Left kidney (tissue), 8 donors: ENCODE measurements at places on chromosomes 2 and 18.

DNA sequence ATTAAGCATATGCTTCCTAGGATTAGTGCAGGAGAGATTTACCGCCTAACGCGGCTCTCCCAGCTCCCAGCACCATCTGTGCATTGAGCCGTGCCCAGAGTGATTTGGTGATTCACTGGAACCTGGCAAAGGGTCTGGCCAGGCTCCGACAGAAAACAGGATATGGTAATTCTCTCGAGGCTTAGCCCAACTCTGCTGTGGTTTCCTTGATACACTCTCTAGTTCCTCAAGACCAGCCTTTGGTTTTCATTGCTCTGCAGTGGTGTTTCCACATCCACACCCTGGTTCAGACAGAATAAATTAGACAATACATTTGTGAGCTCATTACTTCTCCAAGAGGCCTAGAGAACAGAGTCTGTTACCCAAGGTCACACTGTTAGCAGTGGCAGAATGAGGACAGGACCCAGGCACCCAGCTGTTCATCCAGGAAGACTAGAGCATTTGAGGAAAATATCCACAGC lies 23.0 kb upstream of the SMAD2 start:
- no peak for DNase-seq

DNA sequence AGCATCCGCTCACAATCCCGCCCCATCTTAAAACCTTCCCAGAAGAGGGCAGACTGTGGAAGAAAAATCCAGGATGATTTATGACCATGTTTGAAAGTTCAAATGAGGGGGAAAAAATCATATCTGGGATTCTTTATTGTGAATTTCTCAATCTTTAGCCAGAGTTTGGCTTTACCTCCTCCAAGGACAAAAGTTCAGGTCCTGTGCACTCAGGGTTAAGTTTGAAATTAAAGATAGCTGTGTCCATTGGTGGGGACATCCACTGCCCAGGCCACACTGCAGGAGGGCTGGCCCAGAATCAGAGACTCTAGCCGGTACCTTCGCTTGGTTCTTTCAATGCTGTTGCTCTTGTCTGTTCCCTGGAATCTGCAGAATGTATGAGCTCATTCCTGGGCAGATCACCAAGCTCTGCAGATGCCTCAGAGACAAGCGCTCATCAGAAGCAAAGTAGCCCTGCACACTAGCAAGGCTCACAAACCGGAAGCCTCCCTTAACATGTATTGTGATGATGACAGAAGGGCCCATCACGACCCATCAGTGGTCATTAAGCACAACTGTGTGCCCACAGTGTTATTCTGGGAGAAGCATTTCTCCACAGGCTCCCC lies 375.3 kb upstream of the KLHL29 start:
- no peak for DNase-seq

DNA sequence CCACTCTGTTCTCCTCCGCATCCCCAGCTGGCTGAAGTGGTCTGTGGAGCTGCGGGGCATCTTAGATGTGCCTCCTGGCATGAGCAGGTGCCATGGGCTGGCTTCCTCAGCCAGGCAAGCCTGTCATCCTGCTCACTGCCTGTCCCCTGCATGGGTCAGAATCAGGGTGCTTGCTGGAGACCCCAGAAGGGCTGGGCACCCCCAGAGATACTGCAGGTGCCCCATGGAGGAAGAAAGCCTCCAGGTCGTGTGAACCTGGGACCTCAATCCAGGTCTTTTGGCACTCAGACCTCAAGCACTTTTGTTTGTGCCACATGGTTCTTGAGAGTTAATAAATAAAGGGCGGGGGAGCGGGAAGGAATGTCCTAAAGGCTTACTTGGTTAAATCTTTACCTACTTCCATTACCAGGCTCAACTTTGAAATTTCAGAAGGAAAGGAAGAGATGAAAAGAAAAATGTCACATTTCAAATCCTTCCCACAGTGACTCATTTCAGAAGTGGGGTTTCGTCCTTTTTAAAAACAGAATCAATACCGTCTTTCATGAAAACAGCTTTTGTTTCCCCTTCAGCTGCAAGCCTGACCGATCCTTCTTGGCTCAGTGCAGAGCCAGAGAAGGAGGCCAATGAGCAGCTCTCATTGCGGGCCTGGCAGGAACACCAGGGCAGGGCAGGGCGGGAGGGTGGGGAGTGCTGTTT lies 69.9 kb downstream of the RHOB start:
- DNase-seq = no peak

- DNase-seq = peak; percentile 40
Measured at GRCh38 chr2:18987592-18988073, 370.8 kb downstream of the OSR1 start.

- no peak for DNase-seq
Measured at GRCh38 chr2:189254268-189254883, 74.8 kb upstream of the COL5A2 start.

GRCh38 chr18:74692367-74693013 lies 94.8 kb downstream of the ZNF407 start:
- no peak for DNase-seq

GRCh38 chr2:66602341-66602740 lies 167.4 kb downstream of the MEIS1 start:
- no peak for DNase-seq

DNA sequence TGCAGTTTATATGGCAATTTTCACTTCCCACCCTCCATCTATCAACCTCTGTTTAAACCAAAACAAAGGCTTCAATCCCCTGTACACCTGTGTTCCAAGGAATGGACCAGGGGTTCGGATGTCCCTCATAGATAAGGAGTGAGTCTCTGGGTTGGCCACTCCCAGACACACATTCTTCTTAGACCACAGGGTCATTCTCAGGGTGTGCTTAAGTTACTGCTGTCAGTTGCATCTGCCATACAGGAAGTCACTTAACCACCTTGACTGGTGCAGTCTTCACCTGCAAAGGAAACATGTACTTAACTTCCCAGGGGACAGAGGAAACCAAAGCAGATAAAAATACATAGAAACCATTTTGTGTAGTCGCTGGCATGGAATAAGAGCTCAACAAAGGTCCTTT lies 151.0 kb upstream of the NDUFV2 start:
- DNase-seq = no peak

GRCh38 chr2:38336621-38337020 lies 40.5 kb downstream of the ATL2 start:
- DNase-seq = no peak

DNA sequence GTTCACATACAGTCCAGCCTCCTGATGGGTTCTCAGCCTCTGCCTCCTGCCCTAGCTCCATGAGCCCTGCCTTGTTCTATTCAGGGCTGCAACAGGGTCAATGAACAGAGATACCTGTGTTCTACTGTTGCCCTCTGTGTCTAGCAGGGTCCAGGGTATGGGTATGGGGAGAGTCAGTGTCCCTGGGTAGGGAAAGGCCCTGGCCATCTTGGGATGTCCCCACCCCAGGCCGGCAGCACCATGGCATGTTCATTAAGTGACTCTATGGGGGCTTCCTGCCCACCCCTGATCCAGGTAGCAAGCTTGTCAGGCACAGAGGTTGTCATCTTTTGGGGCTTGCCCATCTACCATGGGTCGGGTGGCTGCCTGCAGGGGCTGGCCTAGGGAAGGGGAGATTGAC lies 13.5 kb downstream of the PDE11A start:
- no peak for DNase-seq

DNA sequence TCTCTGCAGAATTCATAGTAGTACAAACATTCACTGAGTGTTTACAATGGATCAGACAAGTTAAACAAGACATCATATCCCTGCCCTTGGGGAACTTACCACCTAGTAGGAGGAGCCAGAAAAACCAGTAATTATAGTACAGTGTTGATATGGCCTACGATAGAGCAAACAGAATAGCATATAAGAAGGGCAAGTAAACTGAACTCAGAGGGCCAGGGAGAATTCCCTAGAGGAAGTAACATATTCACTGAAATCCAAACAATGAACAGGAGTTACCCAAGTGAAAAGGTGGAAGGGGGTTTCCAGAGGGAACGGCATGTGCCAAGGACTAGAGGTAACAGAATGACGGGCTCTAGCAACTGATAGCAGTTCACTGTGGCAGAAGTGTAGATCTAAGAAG lies 34.1 kb downstream of the NHEJ1 start:
- DNase-seq = no peak

- peak; percentile 65 for DNase-seq
Measured at GRCh38 chr2:9139491-9140443, 66.8 kb upstream of the ASAP2 start.

DNA sequence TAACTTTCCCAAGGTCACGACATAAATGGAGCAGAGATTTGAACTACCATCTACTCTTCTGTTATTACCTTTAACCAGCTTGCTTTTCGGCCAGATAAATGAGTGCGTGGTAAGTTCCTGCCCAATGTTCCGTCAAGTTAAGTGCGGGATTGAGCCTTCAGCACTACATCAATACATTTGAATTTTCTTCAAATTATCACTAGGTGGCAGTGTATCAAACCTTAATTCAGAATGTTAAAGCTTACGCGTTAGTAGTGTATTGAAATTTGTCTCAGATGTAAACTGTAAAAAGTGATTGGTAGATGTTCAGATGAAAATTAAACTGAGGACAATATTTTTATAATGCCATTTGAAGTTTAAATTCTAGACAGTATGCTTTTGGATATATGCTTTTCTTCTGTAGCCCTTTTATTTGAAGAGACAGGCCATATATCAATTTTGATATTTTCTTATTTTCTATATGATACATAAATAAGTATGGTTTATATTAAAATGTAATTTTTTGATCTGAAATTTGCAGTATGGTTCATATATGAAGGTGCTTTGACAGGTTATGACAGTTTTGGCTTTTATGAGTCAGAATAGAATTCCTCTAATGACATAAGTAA lies 681.3 kb downstream of the ADCYAP1 start:
- peak; percentile 17 for DNase-seq

DNA sequence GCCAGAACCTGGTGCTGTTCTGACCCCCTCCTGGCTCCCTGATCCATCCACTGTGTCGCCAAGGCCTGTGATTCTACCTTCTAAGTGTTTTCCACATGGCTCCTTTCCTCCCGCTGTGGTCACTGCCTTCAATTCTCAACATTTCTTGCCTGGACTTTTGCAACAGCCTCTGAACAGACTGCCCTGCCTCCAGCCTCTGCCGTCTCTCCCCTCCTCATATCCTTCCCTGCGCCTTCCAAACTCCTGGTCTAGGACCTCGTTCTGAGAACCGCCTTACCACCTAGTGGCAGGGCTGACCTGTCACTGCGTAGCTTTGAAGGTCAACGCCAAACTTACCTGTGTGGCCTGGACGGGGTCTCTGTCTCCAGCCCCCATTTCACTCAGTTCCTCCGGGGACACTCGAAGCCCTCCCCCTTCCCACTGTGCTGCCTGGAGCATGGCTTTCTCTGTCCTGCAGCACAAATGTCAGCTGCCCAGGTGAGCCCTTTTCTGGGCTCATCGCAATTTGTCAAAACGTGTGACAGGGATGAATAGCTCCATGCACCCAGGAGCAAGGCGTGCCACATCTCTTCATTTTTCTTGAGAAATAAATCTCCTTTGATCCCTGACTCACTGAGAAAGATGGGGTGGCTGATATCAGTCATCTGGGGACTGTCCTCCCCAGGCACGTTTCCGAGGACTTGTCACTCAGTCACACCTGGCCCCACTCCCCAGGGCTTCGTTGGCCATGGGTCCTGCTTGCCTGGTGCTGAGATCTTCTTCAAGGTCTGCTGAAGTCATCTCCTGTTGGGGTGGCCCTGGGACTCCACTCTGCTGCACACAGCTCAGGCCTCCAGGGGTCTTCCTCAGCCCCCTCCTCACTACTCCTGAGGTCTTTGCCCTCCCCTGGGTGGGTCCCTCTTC lies 46.7 kb downstream of the LDLRAD4 start:
- no peak for DNase-seq

DNA sequence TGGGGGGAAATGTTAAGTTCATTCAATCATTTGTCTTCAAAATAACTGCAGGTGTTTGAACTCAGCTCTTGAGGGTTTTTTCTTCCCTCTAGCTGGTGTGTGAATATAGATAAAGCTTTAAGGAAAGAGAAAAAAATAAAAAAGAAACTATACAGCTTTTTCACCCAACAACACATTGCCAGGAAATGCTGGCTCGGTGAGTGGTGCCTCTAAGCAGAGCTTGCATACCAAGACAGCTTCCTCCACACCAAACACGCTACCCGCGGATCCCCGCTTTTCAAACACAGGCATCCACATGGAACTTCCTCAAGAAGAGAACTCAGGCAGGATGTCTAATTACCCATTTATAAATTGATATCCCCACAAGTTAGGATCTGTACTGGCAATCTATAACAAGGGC lies 69.8 kb upstream of the TANK start:
- DNase-seq = no peak

DNA sequence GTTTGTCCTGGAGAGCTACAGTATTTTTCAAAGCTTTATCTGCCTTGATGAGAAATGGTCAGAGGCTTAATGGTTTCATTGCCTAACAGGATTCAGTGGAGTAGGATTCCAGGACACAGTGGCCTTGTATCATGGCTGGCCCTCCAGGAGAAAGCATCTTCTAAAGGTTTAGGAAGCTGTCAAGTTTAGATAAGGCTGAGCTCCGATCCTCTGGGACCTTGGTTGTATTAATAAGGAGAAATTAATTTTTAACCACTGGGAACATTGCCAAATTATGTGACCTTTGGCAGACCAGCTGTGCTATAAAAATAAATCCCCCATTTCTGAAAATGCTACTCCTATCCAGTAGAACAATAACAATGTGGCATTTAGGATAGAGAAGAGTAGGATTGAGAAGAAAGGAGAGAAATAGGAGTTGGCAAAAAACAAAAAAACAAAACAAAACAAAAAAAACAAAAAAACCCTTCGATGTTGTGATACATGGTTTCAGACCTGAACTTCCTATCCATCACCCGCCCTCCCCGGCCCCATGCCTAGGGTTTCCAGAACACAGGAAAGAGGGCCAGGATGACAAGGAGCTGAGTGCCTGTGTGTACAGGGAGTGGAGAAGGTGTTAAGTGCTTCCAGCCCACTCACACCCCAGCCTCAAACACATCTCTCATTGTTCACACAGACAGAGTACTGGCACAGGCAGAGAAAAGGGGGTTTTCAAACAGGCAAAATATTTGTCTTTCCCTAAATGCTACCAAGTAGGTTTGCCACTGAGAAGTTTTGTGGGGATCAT lies 6.3 kb downstream of the NRP2 start:
- DNase-seq = no peak

- DNase-seq = no peak
Measured at GRCh38 chr2:16633621-16634430, 31.8 kb downstream of the CYRIA start.

DNA sequence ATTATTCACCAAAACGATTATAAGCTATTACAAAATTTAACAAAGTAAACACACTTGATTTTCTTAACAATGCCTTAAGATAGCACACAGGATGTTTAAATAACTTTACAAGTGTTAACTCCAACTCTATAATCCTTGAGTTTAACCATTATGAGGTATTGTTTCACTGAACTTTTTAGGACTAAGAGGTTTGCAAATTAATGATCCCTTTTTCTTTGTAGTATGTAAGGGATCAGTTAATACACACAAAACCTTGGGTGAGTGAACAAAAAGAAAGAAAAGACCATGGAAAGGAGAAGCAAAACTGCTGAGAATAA lies 21.5 kb upstream of the TFPI start:
- no peak for DNase-seq
